ENCODE measurements at places on chromosomes 3 and 15. TPM values are rescaled to one million over a fixed set of nuclear protein-coding genes. Genes with fewer than 3 reads are reported as not detected.
A peak's percentile ranks its signal among the peaks of the same experiment; 100 is the strongest.

UROC1 gene
- total RNA-seq: not detected

CFAP91 gene
- total RNA-seq: 0.70 TPM

CFAP161 gene
- 0.38 TPM for total RNA-seq

PLA2G4F gene
- total RNA-seq: 3.5 TPM

CSK gene
- total RNA-seq: 41.8 TPM

PLD1 gene
- total RNA-seq: 78.0 TPM

TUSC2 gene
- 32.8 TPM for total RNA-seq

LEKR1 gene
- total RNA-seq: 0.78 TPM

ISL2 gene
- not detected for total RNA-seq

GOLGA6L7 gene
- total RNA-seq: not detected

DNA sequence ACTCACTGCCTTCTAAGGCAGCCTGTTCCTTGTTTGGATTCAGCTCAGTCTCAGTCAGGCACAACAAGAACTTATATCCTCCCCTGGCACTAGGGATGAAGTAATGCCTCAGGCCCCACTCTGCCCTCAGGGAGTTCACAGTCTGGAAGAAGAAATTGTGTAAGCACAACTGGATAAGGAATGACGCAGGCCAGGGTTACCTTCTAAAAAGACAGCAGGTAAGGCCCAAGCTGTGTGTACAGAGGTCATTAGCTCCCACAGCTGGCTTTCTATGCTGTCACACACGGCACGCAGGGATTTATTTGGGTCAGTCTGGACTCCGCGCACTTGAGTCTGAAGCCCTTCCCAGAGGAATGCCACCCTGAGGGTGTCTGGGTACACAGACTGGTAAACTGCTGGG, 82.9 kb downstream of the IQSEC1 start:
- DNase-seq: no peak

GRCh38 chr15:59918994-59919951, 84.8 kb upstream of the FOXB1 start:
- DNase-seq: no peak

- DNase-seq: no peak
These were observed 38.3 kb downstream of the SCAPER start for GRCh38 chr15:76866716-76867321.

DNA sequence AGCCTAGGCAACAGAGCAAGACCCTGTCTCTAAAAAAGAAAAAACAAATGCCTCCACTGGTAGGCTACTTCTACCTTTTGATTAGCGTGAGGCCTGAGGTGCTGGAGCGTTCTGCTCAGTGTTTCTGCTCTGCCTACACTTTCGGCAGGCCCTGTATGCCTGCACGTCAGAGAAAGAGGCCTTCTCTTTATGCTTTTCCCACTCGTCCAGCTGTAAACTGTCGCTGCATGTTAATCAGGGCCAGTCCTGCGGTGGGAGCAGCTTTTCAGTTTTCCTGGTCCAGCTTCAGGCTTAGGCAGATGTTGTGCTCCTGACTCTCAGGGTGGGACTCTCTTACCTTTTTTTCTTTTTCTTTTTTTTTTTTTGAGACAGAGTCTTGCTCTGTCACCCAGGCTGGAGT, 25.3 kb downstream of the CSPG5 start:
- DNase-seq: no peak

GRCh38 chr3:108090049-108090700, 656 bp downstream of the CD47 start:
- DNase-seq: peak; percentile 77

DNA sequence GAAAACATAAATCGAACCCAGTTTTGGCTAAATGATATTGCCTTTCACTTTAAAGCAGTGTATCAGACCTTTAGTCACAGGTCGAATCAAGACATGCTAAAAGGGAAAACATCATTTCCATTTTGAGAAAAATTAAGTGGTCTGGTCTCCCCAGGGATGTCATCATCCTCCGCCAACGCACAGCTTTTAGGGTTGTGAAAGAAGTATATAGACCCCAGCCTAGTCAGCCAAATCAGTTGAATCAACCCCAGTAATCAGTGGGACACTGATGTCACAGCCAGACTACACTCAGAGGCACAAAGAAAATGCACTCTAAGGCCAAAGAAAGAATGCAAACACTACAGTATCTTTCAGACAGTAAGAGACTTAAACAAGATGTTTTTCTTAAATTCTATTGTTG, 187.4 kb downstream of the ZIC4 start:
- DNase-seq: no peak

DNA sequence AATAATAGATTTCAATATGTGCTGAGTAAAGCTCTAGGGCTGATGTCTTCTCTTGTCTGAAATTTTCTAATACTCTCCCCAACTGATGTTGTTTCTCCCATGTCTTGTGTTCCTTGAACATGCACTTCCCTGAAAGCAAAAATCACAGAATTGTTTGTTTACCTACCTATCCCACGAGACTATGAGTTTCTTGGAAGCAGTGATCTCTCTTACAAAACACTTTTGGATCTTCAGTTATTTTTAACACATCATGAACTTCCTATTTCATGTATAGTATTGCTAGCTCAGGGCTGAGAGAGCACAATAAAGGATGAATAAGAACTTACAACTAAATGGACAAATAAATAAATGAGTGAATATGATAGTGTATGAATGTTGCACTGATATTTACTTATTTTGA, 365.0 kb downstream of the ROBO2 start:
- no peak for DNase-seq

DNA sequence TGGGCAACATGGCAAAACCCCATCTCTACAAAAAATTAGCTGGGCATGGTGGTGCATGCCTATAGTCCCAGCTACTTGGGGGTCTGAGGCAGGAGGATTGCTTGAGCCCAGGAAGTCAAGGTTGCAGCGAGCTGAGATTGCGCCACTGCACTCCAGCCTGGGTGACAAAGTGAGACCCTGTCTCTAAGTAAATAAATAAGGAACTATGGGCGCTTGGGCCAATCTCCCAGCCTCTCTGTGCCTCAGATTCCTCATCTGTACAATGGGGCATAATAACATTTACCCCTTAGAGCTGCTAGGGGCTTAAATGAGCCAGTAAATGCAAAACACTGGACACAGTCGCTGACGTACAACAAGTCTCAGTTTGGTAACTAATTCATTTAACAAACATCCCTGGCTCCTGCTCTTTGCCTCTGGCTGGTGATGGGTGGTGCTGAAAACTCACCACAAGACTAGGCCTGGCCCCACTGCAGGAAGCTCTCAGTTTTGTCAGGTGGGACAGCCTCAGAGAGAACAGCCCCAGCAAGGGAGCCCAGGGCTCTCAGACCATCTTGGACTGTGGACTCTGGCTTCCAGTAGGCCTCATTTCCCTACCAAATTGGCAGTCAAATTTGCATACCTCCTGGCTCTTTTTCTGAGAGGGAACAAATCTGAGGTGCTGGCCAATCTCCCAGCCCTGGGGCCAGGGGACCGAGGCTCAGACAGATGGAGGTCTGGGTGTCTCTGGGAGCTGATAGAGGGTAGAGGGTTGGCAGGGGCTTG, 6.4 kb upstream of the TBC1D2B start:
- no peak for DNase-seq

- no peak for DNase-seq
These were observed 179.0 kb downstream of the P3H2 start for GRCh38 chr3:189941679-189942078.

DNA sequence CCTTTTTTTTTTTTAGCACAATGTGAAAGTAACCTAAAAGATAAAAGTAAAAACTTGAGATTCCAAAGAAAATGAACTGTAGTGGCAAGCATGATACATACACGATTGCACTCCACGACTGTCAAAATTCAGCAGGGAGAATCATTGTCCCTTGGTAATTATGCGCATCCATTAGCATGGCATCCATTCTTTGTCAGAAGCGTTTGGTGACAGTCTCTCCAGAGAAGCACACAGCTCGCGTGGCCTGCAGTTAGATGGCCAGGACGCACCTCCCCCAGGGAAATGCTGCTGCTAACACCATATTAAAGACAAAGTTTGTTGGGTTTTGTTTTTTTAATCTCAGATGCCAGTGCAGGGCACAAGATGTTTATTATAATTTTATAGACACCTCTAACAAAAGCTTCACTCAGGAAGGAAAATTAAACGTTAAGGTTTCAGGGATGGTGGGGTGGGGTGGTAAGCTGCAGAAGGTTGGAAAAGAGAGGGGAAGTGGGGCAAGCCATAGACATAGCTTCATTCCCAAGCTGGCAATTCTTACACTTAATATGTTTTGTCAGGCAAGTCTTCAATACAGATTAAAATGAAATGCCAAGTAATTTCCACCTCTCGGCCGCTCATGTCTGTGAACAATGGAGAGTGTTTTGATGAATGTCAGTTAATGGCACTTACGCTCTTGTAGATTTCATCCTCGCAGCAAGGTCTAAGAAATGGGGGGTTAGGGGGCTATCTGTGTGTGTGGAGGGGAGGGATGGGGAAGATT, 142.8 kb upstream of the TOPAZ1 start:
- no peak for DNase-seq

DNA sequence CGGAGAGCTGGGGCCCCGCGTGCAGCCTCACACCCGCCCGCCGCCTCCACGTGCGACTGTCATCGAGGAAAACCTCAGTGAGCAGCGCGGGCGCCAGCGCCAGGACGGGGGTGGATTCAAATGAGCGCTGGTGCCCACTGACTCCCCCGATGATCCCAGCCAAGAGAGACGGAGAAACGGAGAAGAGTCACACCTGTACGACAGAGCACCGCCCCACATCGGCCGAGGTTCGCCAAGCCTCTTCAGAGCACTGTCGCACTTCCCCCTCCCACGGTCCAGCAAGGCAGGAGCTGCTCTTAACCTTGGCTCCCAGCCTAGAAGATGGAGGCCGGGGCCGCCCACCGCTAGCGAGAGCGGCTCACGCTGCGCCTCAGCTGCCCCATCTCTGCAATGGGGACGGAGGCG, 130.9 kb upstream of the IQSEC1 start:
- peak; percentile 52 for DNase-seq

- no peak for DNase-seq
These were observed 27.1 kb downstream of the IL1RAP start for GRCh38 chr3:190541008-190541407.

- peak; percentile 91 for DNase-seq
These were observed 860 bp downstream of the RASA2 start for GRCh38 chr3:141487521-141488252.

GRCh38 chr15:72866182-72866581, 82.6 kb upstream of the ADPGK start:
- no peak for DNase-seq

DNA sequence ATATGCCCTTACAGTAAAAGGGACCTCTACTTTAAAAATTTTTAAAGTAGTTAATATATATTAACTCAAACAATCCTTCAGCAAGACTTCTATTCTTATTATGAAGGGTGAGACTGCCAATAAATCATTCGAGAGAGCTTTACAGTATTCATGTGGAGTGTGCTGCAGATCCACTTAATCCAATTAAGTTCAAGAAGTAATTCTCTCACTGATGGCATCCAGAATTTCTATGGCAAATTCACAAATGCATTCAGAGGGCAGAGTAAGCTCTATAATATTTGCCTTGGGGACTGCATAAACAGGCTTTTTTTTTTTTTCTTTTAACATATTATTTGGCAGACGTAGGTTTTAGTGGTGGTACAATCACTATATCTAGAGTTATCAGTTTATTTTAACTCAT, 692.0 kb downstream of the NLGN1 start:
- no peak for DNase-seq

- no peak for DNase-seq
These were observed 88.1 kb downstream of the CORO2B start for GRCh38 chr15:68666812-68667450.

GRCh38 chr3:31462050-31462569, 70.6 kb upstream of the STT3B start:
- no peak for DNase-seq

DNA sequence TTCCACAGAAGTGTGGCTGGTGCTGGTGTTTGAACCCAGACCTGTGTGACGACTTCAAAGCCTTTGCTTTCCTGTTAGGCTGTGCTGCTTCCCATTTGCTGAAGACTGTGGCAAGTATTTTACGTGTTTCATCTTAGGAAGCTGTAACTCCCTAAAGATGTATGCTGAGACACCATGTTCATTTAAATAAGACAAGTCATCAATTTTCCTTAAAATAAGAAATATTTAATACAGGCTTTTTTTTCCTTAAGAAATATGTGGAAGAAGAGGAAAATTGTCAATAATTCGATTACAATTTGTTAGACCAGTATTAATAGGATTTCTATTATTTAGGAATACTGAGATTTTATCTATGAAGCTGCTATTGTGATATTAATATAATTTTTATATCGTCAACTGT, 58.4 kb downstream of the LMLN start:
- no peak for DNase-seq

DNA sequence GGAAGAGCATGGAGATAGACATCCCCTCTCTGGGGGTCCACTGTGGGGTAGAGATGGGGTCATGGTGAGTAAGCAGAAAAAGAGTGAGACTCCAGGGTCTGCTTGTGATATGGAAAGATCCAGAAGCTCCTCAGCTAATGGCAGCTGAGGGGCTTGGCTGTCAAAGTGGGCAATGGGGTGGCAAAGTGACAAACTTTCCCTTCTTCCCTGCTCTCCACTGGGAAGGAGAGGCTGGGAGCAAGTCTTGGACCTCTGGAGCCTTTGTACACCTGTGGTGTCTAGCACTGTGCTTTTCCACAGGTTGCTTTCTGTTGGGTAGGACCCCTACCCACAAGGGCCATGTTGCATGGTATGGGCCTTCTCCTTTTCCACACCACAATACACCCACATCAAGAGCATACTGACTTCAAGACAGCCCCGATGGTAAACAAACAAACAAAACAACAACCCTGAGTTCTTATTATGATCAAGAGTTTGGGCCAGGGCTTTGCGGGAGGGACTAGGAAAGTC, 3.5 kb downstream of the ITGA11 start:
- DNase-seq: no peak

DNA sequence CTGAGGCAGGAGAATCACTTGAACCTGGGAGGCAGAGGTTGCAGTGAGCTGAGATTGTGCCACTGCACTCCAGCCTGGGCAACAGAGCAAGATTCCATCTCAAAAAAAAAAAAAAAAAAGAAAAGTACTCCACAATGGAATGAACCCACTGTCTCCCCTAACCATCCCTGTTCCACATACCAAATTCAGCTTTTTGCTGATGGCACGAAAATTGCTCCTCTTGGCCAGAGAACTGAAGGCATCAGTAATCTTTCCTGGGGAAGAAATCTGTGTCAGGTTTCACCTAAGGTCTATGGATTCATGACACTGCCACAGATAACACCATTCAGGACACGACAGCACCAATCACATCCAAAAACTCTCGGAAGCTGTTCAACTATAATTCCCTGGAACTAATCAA, 6.9 kb upstream of the PRC1 start:
- DNase-seq: no peak

- no peak for DNase-seq
These were observed 15.9 kb downstream of the IL17RB start for GRCh38 chr3:53862241-53862640.

DNA sequence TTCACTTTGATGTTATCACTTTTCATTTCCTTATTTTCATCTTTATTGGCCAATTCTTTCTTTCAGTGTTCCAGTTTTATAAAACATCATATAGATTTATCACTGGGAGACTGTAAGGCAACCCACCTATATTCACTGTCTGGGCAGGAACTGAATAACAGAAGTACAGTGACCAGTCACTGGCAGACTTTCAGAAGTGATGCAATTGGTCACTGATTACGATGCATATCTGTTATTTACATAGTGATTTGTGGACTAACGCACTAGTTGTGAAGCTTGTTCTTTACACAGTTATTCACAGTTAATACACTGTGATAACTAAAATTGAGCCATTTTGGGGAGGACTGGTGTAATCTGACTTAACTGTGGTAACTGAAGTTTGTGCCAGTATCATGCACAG, 190.2 kb upstream of the DPH6 start:
- DNase-seq: no peak

- DNase-seq: no peak
These were observed 615.6 kb upstream of the ADAMTS9 start for GRCh38 chr3:65303431-65303830.

GRCh38 chr15:80250614-80251427, 1.2 kb downstream of the CTXND1 start:
- no peak for DNase-seq
